Stimulated activated CD8-positive, alpha-beta memory T cell treated with anti-CD3 and anti-CD28 coated beads, Interleukin-7, amount 100 ng/mL, for 1 hour (primary cell): ENCODE measurements at places on chromosomes 4 and X.

DNA sequence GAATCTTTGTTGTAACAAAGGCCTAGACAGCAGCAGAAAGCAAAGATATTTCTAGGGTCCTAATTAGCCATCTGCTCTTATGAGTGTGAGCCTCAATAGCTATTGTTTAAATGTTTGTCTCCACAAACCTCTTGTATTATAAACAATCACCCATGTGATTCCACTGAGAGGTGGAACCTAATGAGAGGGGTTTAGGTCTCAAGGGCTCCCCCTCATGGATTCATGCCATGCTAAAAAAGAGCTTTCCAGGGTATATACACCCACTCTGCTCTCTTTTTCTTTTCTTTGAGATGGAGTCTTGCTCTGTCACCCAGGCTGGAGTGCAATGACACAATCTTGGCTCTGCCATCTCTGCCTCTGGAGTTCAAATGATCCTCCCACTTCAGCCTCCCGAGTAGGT lies 42.1 kb downstream of the TRIM61 start:
- no peak for DNase-seq

DNA sequence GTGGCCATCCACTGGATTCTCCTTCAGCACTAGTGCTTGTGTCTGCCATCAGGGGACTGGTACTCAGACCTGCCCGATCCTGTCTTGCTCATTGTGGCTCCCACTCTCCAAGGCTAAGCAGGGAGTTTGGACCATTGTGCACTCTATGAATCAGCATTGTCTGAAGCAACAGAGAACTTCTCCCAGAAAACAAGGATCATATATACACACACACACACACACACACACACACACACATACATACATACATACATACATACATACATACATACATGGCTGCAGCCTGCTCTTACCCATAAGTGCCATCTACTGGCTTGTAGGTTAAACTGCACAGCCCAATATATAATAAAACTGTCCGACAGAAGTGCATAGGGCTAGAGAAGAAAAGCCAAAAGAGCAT lies 345.3 kb upstream of the LCORL start:
- no peak for DNase-seq

GRCh38 chr4:38188136-38188535 lies 227.9 kb downstream of the PTTG2 start:
- DNase-seq = no peak

DNA sequence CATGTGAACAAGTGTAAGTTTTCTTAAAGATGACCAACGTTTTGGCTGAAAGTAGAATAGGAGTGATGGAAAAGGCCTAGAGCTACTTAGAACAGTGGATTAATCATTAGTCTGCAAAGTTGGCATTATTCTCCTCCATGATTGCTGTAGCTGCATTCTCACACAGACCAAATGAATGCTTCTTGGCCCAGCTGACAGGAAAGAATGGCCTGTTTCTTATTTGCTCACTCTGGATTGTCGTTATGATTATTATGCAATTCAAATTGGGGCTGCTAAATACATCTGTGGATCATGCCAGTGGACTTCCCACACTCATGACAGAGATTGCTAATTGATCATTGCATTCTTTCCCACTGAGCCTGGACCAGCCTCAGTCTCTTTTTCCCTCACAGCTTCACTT lies 285.0 kb downstream of the STIM2 start:
- DNase-seq = no peak

DNA sequence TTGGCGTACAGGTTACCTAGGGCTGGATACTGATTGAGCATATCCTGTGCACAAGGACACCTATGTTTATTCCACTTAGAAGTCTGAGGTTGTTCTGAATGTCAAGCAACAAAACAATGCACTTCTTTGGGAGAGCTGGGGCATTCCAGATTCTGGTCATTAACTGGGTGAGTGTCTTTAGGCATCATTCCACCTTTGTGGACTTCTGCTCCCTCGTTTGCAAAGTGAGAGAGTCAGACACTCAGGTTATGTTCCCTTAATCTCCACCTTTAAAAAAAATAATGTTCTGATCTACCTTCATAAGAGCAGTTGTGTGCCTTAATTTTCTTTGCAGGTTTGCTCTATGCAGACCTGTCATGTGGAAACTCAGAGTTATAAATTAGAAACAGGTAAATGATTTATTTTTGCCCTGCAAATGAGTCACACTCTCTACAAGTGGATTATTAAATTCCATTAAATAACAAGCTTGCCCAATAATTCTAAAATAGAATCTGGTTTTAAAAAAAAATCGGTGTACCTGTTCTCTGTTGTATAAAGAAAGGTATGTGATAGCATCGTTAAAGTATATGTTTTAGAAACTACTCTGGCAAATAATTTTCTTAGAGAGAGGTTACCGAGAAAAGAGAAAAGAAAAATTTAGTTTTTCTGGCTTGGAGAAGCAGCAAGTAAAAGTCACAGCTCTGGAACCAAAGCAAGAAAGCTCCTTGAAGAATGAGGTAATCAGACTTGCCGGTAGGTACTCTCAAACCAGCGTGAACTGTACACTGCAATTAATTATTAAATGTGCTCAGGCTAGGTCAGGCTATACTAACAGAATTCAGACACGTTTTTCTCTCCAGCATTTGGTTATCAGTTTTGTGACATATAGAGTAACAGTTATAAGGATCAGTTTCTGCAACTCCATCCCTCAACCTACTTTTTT lies 93.2 kb downstream of the SORBS2 start:
- no peak for DNase-seq
